ENCODE measurements at places on chromosomes 1 and 21. TPM values are rescaled to one million over a fixed set of nuclear protein-coding genes. Genes with fewer than 3 reads are reported as not detected.

The HPDL gene
- 1.2 TPM for total RNA-seq

The S100A5 gene
- not detected for total RNA-seq

The RHD gene
- 0.92 TPM for total RNA-seq

The MATN1 gene
- total RNA-seq: 0.46 TPM

The C1orf210 gene
- not detected for total RNA-seq

The BEND5 gene
- 17.5 TPM for total RNA-seq

The ELAVL4 gene
- total RNA-seq: 119 TPM

The ANXA9 gene
- total RNA-seq: not detected

The LIN28A gene
- not detected for total RNA-seq

The B3GALT2 gene
- total RNA-seq: 87.0 TPM

The VSIG8 gene
- total RNA-seq: not detected

The KCNT2 gene
- total RNA-seq: 32.8 TPM

The SPRR2F gene
- not detected for total RNA-seq

The S100A2 gene
- not detected for total RNA-seq

The WDTC1 gene
- total RNA-seq: 23.8 TPM

The KCNQ4 gene
- total RNA-seq: 1.4 TPM

The ACTL8 gene
- total RNA-seq: 0.23 TPM

The TNFSF4 gene
- 1.2 TPM for total RNA-seq

The NPPB gene
- total RNA-seq: 3.0 TPM

The LORICRIN gene
- 0.69 TPM for total RNA-seq

The CDK18 gene
- 3.0 TPM for total RNA-seq

The CLDN17 gene
- total RNA-seq: not detected

The KIAA0040 gene
- total RNA-seq: 1.2 TPM

The TRIM67 gene
- total RNA-seq: 29.3 TPM

The LYPD8 gene
- total RNA-seq: not detected

The S100A14 gene
- total RNA-seq: not detected

The NES gene
- 48.7 TPM for total RNA-seq

The FCRL4 gene
- not detected for total RNA-seq

The CYP4X1 gene
- 26.1 TPM for total RNA-seq

The GUK1 gene
- total RNA-seq: 160 TPM

The ARHGAP30 gene
- total RNA-seq: 1.6 TPM

The OR2L8 gene
- total RNA-seq: 2.5 TPM

All from diencephalon (tissue), 1 donor.